Stimulated activated CD8-positive, alpha-beta memory T cell treated with anti-CD3 and anti-CD28 coated beads, Interleukin-7, amount 100 ng/mL, for 4 hours (primary cell): ENCODE measurements at places on chromosomes 3 and 15.
A peak's percentile ranks its signal among the peaks of the same experiment; 100 is the strongest.

- DNase-seq = no peak
Observed at GRCh38 chr3:33062866-33063265, 34.1 kb downstream of the GLB1 start.

DNA sequence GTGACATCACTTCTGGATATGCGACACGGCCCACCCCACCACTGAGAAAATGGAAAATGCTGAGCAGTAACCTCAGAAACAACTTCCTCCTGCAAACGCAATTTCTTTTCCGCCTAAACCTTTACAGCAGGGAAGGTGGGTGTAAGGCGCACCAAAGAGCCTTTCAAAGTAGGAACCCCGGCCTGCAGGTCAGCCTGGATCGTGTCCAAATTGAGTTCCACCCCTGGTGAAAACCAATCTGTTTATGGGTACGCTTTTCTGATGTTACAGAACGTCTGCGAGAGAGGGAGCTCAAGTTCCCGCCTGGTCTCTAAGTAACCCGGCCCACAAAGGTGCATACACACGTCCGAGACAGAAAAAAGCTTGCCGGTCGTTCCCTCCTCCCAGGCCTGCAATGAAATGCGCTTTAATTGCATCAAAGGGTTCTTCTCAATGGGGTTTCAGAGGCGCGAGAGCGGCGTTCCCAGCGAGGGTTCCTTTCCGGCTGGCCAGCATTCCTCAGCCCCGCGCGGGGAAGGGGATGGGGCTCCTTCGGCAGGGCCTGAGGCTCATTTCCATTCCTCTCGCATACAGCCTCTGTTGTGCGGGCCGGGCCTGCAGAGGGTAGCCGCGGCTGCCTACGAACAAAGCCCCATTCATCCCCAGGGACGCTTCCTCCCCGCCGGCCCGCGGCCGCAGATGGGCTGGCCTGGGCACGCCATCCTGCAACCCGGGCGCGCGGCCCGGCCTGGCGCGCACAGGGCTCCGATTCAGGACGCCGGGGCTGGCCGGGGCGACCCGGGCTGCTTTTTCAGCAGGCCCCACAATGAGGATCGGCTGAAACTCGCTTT, 138.1 kb downstream of the TMCO5A start:
- DNase-seq = no peak

DNA sequence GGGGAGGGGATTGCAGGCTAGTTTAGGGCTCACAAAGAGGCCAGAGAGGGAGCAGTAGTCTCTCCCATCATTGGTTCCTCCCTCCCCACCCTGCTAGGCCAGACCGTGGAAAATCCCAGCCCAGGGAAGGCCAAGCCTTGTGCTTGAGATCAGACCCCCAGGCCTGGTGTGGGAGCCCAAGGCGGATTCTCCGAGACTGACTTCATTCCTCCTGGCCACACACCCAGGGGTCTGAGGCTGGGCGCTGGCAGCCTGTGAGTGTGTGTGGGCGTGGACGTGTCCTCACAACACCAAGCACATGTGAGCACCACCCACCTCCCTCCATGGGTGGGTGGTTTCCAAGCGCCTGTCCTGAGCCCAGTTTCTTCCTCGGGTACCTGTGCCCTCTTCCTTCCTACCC, 4.1 kb downstream of the LOXL1 start:
- no peak for DNase-seq

DNA sequence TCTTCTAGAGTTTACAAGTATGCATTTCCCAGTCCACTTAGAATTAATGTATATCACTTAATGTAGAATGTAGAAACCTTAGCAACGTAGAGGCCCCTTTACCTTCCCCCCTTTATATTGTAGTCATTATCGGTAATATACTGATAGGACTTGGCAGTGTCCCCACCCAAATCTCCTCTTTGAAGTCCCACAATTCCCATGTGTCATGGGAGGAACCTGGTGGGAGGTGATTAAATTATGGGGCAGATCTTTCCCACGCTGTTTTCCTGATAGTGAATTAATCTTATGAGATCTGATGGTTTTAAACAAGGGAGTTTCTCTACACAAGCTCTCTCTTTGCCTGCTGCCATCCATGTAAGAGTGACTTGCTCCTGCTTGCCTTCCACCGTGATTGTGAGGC, 31.0 kb downstream of the ARL8B start:
- DNase-seq = no peak

DNA sequence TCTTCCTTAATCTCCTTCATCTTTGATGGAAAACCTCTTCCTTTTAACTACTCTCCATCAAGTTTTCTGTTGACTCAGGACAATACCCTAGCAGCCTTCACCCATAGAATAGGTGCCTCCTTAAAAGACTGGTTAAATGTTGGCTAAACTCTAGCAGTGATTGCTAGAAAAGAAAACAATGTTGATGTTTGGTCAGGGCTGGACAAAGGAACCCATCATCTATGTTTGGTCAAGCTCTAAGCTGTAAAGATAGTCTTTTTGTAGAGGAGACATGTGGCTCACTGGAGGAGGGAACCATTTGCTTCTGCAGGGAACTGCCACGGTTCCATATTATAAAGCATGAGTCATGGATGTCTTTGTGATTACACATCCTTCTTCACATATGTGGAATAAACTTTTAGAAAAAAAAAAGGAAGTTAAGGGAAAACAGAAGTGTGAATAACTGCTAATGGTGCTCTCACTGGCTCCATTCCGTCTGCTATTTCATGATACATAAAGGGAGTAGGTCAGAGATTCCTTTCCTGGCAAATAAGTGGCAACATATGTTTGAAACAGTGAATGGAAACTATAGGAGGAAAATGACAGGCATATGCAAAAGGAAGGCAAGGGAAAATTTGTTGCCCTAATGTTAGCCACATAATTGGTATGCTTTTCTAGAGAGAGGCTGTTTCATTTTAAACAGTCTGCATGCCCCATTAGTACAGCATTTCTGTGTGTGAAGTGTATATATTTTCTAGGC, 78.2 kb downstream of the CMSS1 start:
- no peak for DNase-seq

- DNase-seq = no peak
Observed at GRCh38 chr15:63157891-63158431, 684 bp upstream of the RPS27L start.

- DNase-seq = no peak
Observed at GRCh38 chr3:9638155-9638554, 11.2 kb upstream of the MTMR14 start.

- peak; percentile 34 for DNase-seq
Observed at GRCh38 chr3:172595664-172596393, 72.6 kb upstream of the TNFSF10 start.
